ENCODE measurements at places on chromosomes 6 and 20.

DNA sequence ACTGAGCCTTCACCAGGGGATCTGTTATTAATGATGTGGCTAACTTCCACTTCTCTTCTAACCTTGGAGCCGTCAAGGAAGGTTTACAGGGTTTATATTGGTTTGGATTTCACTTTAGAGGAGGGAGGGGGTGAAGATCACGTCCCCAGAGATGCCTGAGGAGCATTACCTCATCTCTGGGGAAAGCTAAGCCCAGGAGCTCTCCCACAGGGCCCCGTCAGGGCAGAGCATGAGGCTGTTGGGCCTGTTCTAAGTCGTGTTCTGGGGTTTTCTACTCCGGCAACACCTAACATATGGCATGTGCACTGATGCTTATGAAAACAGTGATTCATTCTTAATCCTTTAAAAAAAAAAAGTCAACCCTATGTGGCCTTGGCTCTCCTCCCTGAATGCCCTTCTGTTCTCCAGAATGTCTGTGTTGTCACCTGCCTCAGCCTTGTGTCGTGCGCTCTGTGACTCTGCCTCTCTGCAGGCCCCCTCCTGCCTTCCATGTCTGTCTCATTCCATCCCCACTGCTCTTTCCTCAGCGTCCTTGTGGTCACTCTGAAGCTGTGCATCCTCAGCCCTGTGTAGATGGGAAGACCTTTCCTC is 97.4 kb upstream of the JARID2 start:
- H3K4me3 ChIP-seq: no peak overlapping the region
- H3K27me3 ChIP-seq: no peaks in the 10 kb centered on the region
- H3K4me1 ChIP-seq: no peaks in the 10 kb centered on the region
- H3K27ac ChIP-seq: no peak overlapping the region
- DNase-seq: no peak

- no peaks in the 10 kb centered on the region for H3K27me3 ChIP-seq
- no peaks in the 10 kb centered on the region for H3K36me3 ChIP-seq
- H3K27ac ChIP-seq: no peak overlapping the region
- peak; percentile 90 for DNase-seq
Measured at GRCh38 chr6:158536084-158536890, 23.6 kb upstream of the TMEM181 start.

GRCh38 chr6:167506443-167507301 is 181.8 kb downstream of the TTLL2 start:
- no peaks in the 10 kb centered on the region for H3K27me3 ChIP-seq
- peak; percentile 23 for DNase-seq
- no peak overlapping the region for H3K4me3 ChIP-seq
- H3K4me1 ChIP-seq: peaks cover 12% of the 10 kb centered on the region
- H3K36me3 ChIP-seq: no peaks in the 10 kb centered on the region

DNA sequence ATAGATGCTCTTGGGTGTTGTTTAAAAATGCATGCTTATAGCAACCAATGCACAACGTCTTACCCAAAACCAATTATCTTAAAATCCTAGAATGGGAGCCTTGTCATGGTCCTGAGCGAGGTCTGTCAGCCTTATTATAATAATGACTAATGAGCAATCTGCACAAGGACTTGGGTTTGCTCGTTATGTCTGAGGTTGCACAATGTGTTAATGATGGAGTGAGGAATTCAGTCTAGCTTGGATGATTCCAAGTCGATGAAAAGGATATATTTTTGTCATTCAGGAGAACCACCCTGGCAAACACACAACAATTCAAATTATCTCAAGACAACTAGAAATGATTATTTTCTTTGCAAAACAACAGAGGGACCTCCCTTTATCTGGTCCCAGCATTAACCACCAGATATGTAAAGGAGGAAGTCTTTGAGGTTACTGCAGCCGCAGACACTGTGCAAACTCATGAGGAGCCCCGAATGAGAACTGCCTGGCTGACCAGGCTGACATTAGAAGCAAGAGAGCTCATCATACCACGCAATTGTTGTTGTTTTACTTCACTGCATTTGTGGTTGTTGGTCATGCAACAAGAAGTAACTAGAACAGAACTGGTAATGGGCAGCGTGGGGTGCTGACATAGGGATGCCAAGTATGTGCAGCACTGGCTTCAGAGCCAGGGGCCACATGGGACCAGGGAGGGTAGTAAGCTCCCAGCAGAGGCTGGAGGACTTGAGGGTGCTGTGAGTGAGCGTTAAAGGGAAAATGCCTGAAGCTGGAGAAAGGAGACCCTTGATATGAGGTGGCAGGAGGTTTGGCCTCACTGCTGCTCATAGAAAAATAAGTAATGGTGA is 488.3 kb downstream of the CDH26 start:
- no peaks in the 10 kb centered on the region for H3K27me3 ChIP-seq
- H3K4me3 ChIP-seq: no peak overlapping the region

GRCh38 chr6:35790683-35791082 is 6.4 kb downstream of the CLPS start:
- H3K36me3 ChIP-seq: no peaks in the 10 kb centered on the region
- no peak overlapping the region for H3K4me3 ChIP-seq
- peaks cover 11% of the 10 kb centered on the region for H3K4me1 ChIP-seq
- no peak overlapping the region for H3K27ac ChIP-seq
- DNase-seq: no peak
- no peaks in the 10 kb centered on the region for H3K27me3 ChIP-seq

DNA sequence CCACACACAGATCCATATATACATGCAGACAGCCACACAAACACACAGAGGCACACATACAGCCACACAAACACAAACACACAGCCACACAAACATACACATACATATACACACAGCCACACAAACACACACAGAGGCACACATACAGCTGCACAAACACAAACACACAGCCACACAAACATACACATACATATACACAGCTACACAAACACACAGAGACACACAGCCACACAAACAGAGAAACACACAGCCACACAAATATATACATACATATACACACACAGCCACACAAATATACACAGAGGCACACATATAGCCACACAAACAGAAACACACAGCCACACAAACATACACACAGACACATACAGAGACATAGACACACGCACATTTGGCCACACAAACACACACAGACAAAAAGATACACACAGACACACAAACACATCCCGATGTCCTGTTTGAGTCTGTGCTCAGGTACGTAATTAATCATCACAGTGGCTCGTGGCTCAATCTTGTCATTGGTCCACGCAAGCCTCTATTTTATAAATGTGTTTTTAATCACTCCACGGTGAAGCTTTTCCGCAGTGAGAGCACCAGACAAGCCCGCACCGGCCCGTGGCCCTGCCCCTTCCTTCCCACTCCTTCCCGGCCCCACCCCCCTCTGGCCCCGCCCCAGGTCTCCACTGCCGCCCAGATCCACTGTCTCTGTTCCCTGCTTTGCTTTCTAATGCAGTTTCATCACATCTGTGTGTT is 135.3 kb downstream of the CDH4 start:
- H3K4me1 ChIP-seq: no peaks in the 10 kb centered on the region
- no peak for DNase-seq
- H3K27me3 ChIP-seq: no peaks in the 10 kb centered on the region
- H3K36me3 ChIP-seq: no peaks in the 10 kb centered on the region
